CD4-positive, alpha-beta memory T cell (primary cell): ENCODE measurements at places on chromosomes 6 and 20.

DNA sequence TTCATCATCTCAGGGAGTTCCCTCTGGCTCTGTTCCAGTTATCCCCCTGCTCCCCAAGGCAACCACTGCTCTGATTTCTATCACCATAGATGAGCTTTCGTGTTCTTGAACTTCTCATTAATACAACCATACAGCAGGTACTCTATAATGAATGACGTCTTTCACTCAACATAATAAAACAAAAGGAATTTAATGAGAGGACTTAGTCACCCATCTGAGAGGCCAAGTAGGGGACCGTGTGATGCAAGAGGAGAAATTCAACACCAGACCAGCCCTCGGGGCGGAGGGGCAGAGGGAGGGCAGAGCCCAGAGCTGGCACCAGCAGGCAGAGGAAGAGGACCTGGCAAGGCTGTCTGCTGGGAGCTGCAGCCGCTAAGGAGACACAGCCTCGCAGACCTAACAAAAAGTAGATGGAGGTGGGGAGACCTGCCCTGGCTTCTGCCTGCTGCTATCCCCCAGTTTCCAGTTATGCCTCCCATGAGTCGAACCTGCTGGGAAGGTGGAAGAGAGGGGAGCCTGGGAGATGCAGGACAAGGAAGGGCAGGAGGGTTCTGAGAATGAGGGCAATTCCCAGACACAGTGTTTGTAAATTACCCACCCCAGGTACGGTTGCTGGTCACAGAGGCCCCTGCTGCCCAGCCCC, 13.8 kb downstream of the CCN5 start:
- DNase-seq = no peak

- no peak for DNase-seq
These were observed 21.9 kb upstream of the NPBWR2 start for GRCh38 chr20:64129146-64129782.

DNA sequence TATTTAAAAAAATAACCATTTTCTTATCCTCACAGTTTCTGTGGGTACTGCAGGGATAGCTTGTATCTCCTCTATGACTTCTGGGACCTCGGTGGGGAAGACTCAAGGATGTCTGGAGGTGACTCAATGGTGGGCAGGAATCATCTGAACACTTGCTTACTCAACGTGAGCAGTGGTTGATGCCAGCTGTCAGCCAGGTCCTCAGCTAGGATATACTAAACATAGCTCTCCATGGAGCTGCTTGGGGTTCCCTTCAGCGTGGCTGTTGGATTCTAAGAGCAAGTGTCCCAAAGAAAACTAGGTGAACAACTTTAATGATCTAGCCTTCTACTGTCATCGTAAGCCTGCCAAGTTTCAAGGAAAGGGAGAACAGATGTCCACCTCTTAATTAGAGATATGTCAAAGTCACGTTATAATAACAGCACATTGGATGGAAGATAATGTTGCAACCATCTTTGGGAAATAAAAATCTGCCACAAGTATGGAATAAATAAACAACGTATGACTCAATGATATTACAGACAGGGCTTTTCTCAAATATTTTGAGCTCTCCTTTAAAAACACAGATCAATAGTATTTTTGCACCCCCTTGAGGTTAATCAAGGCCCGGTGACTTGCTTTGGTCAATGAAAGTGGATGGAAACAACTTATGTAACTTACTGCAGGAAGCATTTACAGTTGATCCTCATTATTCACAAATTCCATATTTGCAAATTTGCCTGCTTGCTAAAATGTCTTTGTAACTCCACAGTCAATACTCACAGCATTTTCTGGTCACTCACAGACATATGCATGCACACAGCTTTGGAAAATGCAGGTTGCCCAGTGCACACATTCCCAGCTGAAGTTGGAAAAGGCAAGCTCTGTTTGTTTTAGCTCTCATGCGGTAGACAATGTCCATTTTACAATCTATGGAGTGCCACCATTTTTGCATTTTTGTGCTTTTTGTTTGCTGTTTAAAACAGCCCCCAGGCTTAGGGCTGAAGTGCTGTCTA, 6.6 kb upstream of the HEBP2 start:
- DNase-seq = no peak

GRCh38 chr20:17794400-17794799, 94.6 kb downstream of the BANF2 start:
- DNase-seq = no peak

GRCh38 chr6:7604506-7604905, 14.5 kb downstream of the SNRNP48 start:
- DNase-seq = no peak
